ENCODE measurements at places on chromosomes 2 and 18.

GRCh38 chr18:79884294-79884962, 67.0 kb downstream of the SLC66A2 start:
- no peak for DNase-seq

GRCh38 chr2:195925120-195925519, 143.5 kb downstream of the DNAH7 start:
- DNase-seq, result no peak

DNA sequence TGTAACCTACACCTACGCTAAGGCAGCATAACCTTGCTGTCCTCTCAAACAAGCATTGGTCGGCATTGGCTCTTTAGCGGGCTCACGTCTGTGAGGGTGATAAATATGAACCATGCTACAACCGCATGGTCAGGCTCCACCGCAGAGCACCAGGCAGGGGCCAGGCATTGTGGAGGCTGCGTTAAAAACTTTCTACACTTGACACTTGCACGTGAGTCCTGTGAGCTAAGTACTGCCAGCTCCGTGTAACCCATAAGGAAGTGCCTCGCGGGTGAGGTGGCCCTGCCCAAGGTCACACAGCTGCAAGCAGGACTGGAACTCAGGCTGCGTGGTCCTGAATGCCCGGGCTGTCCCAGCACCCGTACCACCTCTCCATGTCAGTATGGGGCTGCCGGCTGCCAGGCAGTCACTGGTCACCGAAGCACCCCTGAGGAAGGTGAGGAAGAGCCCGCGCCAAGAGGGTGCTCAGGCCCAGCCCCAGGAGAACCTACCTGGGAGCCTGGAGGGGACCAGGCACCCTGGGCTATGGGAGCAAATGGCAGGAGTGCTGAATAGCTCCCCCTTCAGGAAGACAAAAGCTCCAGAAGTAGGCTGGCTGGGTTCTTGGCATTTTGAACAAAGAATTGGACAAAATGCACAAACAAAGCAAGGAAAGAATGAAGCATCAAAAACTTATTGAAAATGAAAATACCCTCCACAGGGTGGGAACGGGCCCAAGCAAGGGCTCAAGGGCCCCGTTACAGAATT, 271.1 kb upstream of the RAB6C start:
- DNase-seq, result no peak

- DNase-seq, result peak; percentile 26
Measured at GRCh38 chr2:215002500-215002899, 135.9 kb downstream of the ABCA12 start.

GRCh38 chr2:1162768-1163584, 212.3 kb downstream of the SNTG2 start:
- no peak for DNase-seq

GRCh38 chr2:80968450-80968849, 663.9 kb upstream of the LRRTM1 start:
- no peak for DNase-seq

- no peak for DNase-seq
Measured at GRCh38 chr2:99779276-99779675, 289.5 kb upstream of the REV1 start.

DNA sequence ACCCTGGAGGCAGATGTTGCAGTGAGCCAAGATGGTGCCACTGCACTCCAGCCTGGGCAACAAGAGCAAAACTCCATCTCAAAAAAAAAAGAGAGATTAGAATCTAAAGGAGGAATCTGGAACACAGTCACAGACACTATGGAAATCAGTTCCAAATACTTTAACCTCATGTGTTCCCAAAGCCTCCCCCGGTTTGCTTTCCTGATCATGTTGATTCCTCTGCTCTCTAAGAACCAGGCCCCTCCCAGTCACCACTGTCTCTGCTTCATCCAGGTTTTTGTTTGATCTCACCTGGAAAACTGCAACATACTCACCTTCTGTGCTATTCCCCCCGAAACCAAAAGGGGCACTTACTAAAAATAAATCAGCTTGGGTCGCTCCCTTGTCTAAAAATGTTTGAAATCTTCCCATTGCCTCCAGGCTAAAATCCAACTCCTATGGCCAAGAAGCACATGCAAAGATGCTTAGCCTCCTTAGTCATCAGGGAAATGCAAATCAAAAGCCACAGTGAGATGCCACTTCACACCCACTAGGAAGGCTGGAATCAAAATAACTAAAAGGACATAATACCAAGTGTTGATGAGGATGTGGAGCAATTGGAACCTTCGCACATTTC, 6.2 kb upstream of the NEU2 start:
- no peak for DNase-seq

- DNase-seq, result peak; percentile 18
Measured at GRCh38 chr2:163732727-163733126, 3.1 kb downstream of the FIGN start.

GRCh38 chr18:46481048-46481846, 175.8 kb downstream of the LOXHD1 start:
- DNase-seq, result no peak

GRCh38 chr2:30940839-30941238, 133.6 kb upstream of the CAPN13 start:
- no peak for DNase-seq

- no peak for DNase-seq
Measured at GRCh38 chr2:232240906-232241305, 137.6 kb upstream of the ALPP start.

DNA sequence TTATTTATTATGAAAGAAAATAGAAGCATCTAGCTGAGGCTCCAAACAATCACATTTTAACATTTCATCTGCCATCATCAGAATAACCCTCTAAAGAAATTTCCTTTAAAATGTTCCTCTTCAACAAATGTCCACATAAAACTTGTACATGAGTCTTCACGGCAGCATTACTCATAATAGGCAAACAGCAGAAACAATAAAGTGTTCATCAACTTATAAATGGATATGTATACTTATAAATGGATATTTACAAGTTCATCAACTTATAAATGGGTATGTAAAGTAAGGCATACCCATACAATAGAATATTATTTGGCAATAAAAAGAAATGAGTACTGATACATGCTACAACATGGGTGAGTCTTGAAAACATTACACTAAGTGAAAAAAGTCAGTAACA, 33.5 kb upstream of the ASNSD1 start:
- no peak for DNase-seq

GRCh38 chr2:199458806-199459285, 1.1 kb upstream of the SATB2 start:
- DNase-seq, result peak; percentile 58

GRCh38 chr2:45102141-45102540, 92.9 kb upstream of the SIX2 start:
- no peak for DNase-seq

DNA sequence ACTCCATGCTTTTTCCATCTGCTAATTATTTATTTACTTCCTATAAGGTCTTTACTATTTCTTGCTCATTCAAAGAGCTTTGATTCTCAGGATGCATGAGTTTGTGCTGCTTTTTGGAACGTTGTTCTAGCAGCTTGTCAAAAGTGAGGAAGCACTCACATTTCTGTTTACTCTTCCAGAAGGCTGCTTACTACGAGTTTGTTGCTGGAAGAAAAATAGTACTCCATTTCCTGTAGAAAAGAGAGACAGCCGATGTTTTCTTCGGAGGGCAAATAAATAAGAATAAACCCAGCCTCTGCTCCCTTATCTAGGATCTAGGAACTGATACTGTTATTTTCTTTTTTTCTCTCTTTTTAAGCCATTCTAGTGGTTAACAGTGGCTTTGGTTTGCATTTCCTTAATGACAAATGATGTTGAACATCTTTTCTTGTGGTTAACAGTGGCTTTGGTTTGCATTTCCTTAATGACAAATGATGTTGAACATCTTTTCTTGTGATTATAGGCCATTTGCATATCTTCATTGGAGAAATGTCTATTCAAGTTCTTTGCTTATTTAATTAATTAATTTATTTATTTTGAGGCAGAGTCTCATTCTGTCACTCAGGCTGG, 20.5 kb downstream of the CYP27A1 start:
- no peak for DNase-seq

DNA sequence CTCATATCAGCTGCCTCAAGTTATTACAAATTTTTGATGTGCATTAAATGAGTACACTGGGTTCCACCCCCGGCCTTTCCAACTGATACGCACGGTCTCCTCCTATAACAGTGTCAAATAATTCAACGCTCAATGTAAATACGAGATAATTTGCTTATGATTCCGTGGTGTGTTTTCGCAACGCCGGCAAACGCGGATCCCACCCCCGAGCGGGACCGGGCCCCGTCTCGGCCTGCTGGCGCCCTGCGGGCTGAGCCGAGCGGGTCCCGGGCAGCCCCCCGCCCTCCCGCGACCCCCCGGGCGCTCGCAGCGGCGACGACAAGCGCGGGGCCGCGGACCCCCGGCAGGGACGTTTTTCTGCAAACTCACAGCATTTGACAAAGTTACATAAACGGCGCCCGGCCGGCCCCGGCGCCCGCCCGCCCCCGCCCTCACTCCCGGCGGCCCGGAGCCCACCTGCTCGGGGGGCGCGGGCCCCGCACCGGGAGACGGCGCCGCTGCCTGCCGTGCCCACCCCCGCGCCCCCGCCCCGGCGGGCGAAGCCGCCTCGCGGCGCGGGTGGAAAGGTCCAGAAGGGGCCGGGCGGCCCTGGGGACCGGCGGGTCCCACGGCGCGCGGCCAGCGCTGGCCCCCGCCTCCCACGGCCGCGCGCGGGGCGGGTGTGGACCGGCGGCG, 762 bp downstream of the HDAC4 start:
- DNase-seq, result peak; percentile 89

DNA sequence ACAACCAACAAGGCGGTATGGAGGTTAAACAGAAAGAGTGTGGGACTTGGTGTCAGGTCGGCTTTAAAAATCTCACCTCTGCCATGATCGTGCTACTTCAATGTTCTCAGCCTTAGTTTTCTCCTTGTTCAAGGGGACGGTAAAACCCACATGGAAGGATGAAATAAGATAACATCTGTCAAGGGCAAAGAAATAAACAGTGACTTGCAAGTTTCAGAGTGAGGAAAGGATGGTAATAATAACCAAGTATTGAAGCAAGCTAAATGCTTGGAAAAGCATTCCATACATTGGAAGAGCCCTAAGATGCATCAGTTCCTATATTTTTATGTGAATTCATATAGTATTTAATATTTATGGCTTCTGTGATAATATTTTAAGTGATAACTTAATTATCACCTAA, 29.8 kb upstream of the LMAN1 start:
- DNase-seq, result no peak

- peak; percentile 19 for DNase-seq
Measured at GRCh38 chr18:37393945-37394609, 171.5 kb downstream of the CELF4 start.

- DNase-seq, result no peak
Measured at GRCh38 chr2:13308989-13309388, 592.3 kb downstream of the TRIB2 start.

- DNase-seq, result no peak
Measured at GRCh38 chr2:64525317-64525613, 1.1 kb downstream of the AFTPH start.

DNA sequence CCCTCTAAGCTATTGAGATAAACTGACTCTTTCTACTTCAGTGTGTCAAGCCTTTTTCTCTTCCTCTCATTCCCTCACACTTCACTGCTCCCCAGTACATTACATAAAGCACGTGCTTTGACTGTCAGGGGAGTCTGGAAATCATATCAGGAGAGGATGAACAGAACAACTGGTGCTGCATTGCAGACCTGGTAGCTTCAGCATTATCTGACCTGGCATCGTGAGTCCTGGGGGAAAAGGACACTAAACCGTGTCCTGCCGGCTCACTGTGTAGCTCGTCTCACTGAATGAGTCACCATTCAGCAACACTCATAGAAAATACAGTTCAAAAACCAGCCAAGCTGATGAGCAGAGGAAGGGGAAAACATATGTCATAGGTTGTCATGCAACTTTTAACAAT, 108.5 kb upstream of the UNC80 start:
- DNase-seq, result no peak

DNA sequence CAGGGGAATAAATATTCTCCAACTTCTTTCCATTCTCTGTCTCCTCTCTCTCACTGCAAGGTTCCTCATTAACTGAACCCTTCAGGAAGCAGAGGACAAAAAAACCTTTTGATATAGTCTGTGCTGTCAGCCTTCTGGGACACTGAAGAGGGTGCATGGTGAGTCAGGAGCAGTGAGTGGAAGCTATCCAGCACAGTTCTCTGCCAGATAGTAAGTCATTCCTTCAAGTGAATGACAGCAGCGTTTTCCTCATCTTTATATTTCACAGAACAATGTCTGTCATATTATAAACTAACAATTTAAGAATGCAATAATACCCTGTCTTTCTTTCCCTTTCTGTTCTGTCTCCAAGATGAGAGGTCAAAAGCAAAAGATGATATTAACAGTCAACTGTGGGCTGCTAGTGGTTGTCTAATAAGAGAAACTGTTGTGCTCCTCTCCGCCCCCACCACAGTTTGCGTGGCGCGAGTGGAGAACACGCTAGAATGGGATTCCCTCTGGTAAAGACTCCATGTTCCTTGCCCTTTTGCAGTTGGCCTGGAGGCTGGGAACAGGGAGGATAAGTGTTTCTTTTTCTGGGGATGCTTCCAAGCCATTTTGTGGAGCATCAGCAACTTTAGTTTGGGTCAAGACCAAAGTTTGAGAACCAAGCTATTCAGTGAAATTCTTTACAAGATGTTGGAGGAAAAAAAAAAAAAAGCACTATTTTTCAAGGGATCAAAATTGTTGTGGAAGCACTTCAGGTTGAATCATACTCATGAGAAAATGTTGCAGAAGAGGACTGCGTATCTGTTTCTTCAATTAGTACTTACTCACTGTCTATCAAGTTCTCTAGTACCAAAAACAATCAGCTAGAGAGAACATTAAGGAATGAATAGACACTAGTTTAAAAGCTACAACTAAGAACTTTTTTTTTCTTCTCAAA, 430.2 kb downstream of the SETBP1 start:
- DNase-seq, result no peak

- DNase-seq, result no peak
Measured at GRCh38 chr18:71242981-71243380, 954.1 kb downstream of the SOCS6 start.

DNA sequence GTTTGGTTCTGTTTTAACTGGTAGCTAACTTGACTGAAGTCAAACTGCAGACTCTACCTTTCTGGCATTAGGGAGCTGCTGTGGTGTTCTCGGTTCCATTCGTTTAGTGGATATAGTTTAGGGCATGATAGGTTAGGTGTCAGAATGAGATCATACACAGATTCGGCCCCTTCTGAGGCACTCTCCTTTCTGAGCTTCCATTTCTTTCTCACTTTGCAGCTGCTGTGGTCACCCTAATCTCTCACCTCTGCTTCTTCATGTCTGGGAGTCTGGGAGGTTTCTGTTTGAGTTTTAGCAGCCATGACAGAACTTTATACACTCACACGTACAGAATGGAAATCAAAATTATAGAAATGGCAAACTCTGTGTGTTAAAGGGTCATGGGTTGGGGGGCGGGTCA, 122.8 kb downstream of the ATP9B start:
- no peak for DNase-seq
